Activated CD4-positive, alpha-beta T cell treated with anti-CD3 and anti-CD28 coated beads, Interleukin-10, Interleukin-2, amounts not matched to agents 100 ng/mL and 50 ng/mL, durations not matched to agents 16 hours and 8 hours (primary cell): ENCODE measurements at places on chromosomes 6 and 20.

DNA sequence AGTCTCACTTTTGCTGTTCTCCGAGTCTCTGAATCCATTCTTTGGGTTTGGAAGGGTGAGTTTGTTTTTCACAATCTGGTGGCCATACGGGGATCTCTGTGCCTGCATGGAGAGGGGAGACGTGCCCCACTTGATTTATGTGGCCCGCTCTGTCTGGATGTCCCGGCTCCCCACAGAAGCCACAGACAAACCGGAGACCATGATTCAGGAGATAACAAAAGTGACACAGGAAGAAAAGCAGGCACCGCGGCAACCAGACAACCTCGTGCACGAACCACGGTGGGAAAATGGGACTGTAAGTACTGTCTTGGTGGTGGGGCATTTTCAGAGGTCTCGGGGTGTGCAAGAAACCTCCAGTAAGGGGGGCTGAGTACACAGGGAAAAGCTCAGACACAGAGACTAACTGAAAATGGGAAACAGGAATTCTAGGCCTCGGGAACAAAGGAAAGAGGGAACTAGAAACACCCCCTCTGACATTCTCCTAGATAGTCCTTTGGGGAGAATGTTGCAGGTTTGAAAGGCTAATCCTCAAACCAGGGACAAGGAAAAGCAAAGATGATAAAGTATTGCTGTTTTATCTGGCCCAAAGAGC is 22.1 kb upstream of the ZNF318 start:
- DNase-seq, result peak; percentile 55

GRCh38 chr6:170456886-170457698 is 96.0 kb downstream of the PSMB1 start:
- DNase-seq, result no peak

DNA sequence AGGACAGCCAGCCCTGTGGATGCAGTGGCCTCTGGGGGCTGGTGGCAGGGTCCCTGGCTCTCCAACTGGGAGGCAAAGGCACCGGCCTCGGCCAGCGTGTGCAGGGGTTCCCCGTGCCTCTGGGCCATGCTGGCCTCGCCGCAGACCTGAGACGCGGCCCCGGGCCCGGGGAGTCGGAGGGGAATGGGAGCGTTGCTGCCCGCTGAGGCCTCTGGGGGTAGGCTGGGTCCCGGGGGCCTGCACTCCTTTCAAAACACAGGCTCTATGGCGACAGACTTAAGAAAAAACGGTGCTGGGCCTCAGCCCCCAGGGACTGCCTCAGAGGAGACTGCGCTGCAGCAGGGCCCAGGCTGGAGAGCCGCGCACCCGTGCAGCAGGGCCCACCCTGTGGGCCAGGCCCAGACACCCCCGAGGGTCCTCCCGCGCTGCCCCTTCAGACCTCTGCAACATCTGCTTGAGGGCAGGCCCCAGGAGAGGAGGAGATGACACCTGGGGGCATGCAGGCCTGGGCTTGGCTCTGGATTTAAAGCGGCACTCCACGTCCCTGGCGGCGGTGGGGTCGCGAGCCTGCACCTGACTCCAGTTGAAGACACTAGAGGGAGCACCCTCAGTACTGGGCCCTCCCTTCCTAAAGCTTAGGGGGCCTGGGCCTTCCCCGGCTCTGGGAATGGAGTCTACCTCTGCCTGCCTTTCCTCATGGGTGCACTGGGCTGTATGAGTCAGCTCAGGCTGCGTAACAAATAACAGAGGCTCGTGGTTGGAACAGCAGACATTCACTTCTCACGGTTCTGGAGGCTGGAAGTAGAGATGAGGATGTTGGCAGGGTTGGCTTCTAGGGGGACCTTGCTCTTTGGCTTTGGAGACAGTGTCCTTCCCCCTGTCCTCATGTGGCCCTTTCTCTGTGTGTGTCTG is 117.4 kb upstream of the RPS6KA2 start:
- DNase-seq, result no peak

DNA sequence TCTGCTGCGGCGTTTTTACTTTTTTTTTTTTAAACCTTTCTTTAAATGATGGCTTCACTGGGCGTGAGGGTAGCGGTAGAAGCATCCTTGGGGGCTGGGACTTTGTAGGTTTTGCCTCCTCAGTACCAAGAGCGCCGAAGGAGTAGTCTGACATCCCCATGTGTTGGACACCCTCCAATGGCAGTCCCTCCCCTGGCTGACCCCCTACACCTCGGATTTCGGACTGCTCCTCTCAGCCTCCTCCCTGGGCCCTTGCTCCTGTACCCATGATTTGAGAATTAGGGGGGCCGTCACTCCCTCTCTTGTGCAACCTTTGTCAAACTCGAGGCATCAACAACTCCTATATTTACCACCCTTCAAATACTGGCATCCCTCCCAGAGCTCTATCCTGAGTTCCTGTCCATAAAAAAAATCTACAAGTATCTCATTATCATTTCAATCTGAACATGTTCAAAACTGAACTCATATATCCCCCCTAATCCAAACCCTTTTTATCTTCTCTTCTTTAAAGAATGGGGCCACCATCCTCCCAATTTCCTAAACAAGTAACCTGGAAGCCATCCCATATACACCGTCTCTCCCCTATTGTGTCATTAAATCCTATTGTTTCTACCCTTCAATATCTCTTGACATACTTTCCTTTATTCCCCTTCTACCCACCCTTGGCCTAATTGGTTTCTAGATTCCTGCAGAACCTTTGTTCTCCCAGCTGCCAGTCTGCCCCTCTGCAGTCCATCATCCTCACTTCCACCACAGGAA is 1.2 kb upstream of the ARFGEF3 start:
- DNase-seq, result no peak

- DNase-seq, result peak; percentile 69
Measured at GRCh38 chr6:144066741-144067484, 28.5 kb downstream of the SF3B5 start.

GRCh38 chr6:163344411-163344810 is 70.1 kb upstream of the QKI start:
- DNase-seq, result no peak

GRCh38 chr6:22298475-22298890 is 1.6 kb upstream of the PRL start:
- no peak for DNase-seq

DNA sequence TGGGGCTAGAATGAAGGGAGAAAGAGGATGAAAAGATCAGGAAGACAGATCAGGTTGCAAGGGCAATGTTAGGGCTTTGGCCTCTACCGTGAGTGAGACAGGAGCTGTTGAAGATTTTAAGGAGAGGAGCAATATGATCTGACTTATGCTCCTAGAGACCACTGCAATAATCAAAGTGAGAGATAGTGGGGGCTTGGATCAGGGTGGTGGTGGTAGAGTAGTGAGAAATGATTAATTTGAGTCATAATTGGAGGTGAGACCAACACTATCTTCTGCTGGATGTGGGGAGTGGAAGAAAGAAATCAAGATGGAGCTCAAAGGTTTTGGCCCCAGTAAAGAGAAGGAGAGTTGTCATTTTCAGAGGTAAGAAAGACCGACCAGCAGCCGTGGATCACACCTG is 140.7 kb upstream of the TMEM170B start:
- DNase-seq, result no peak

DNA sequence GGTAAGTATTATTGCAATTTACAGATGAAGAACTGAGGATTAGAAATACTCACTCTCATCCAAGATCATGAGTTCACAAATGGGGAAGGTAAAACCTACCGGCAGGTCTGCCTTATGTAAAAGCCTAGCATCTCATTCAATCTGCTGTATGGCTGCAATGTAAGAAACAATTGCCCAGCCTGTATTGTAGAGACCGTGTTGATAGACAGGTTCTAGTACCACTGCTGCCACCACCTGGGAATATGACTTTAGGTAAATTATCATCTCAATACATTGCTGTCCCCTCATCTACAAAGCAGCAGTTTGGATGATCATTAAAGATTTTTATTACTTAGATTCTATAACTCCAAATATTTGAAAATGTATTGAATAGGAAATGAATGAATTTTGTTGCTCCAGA is 23.3 kb upstream of the ARHGAP18 start:
- peak; percentile 21 for DNase-seq

DNA sequence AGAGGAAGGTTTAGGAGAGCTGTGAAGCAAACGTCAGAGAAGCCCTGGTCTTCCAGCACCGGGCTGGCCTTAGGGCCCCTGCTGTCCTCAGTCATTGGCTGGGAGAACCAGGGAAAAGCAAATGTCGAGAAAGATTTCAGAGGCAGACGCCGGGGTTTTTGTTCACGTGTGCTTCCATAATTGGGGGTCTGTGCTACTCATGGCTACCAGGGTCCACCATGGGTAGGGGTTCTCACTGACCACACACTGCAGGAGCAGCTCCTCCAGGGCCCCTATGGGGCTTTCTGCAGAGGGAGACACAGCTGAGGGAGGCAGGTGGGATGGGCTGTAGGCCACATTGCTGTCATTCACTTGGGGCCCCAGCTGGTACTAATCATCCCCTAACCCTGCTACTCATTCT is 291.8 kb upstream of the FOXQ1 start:
- no peak for DNase-seq

DNA sequence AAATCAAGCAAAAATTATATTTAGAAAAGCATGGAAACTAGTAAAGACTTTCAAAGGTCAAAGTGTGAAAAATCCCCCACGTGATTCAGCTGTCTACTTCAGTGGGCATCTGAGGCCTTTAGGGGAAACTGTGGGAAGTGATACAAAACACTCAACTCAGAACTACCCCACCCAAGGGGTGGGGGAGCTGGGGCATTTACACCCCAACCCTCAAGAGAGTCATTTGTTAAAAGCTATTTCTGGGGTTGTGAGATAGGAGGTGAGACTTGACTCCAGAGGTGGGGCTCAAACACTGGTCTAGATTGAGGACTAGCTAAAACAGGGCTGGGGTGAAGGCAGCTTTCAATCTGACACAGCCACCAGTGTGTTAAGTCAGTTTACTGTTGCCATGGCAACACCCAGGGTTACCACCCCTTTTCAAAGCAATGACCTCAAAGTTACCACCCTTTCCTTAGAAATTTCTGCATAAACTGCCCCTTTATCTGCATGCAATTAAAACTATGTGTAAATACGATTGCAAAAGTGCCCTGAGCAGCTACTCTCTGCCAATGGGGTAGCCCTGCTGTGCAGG is 9.9 kb upstream of the GTSF1L start:
- DNase-seq, result peak; percentile 87

DNA sequence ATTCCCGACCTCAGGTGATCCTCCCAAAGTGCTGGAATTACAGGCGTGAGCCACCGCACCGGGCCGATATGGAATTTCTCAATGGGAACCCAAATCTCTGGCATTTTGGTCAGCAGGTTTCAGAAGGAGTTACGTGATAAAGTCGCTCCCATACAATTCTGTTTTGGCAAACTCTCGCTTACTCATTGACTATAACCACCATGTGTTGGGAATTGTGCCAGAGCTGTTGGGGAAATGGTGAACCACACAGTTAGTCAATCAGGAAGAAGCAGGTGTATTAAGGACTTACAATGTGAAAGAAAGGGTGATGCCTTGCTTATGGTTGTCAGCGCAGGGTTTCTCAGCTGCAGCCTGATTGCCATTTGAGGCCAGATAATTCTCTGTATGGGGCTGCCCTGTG is 410.5 kb downstream of the QKI start:
- DNase-seq, result no peak
